Stimulated activated CD8-positive, alpha-beta memory T cell treated with anti-CD3 and anti-CD28 coated beads, Interleukin-15, amount 100 ng/mL, for 1 hour (primary cell): ENCODE measurements at places on chromosomes 4 and X.

DNA sequence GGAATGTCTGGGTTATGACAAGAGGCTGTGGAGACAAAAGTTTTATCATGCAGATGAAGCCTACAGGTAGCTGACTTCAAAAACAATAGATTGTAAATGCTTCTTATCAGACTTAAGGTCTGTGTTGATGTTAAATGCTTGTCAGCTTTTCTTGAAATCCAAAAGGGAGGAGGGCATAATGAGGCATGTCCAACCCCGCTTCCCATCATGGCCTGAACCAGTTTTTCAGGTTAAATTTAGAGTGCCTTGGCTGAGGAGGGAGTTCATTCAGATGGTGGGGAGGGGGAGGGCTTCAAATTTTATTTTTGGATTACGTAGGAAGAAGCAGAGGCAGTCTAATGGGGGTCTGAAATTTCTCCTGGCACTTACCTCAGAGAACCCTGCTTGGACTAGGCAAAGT, 207.7 kb upstream of the HDX start:
- DNase-seq, result no peak

DNA sequence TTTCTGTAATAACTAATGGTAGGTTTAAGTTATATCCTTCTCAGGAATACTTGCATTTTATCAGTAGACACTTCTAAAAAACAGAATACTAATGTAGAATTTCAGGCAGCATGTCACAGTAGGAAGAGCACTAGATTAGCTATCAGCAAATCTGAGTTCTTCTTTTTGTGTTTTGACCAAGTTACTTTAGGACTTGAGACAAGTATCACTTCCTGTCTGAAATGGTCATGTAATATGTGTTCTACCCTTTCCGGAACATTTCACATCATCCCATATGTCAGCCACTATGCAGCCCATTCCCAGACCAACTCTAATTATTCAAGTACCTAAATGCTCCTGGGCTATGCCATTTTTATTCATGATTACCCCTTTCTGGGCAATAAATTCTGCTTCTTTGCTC, 401.8 kb upstream of the RPS6KA3 start:
- DNase-seq, result no peak

DNA sequence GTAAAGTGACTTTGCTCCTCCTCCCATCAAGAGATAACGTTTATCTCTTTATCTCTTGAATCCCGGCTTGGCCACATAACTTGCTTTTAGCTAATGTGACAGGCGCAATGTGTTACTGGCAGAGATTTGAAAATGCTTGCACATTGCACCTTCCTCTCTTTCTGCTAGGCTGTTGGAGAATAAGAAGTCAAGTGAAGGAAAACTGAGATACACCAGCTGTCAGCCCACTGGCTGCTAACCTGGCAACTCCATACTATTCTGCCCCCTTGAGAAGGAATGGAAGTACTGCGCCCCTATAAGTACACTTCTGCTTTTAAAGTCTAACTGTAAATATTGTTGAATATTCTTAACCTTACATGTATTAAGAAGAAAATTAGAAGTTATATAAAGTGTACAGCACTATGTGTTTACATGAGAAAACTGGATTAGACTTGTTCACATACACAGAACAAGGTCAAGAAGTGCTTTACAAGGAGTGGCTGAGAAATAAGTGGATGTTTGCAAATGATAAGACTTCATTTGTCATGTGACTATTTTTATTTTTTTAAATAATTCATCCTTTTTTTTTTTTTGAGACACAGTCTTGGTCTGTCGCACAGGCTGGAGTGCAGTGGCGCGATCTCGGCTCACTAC, 424.5 kb upstream of the CTSO start:
- DNase-seq, result no peak

GRCh38 chr4:56752985-56753384, 68.5 kb downstream of the SPINK2 start:
- no peak for DNase-seq

DNA sequence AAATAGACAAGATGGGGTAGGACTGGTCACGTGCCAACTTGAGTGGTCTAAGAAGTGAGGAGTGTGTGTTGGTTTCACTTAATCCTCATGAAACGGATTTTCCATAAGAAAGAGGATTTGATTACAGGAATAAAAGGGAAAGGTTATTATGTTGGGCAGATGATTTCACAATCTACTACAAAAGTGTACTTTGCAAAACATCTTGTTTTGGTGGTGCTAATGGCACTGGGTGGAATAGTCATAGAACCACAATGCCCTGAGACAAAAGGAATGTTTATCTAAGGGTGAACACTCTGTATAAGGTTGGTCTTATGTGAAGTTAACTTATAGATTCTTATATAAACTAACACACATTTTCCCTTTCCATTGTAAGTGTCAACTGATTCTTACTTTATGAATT, 45.6 kb downstream of the GLUD2 start:
- DNase-seq, result no peak

DNA sequence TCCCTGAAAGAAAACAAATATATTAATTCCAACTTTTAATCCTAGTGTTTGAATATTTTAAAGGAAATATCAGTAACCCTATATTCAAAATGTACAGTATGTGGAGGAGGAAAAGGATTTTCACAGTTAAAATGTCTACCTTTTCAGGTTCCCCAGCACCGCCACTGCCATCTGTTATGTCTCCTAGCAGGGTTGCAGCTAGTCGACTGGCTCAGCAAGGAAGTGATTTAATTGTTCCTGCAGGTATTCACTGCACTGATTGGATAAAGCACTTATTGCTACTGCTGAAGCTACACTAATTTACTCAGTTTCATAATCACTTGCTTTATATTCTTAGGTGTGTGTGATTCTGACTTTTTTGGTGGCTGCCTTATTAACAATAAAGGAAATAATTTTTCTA, 65.5 kb upstream of the FHDC1 start:
- no peak for DNase-seq

- no peak for DNase-seq
These were observed 46.2 kb downstream of the FHIP1A start for GRCh38 chr4:151455212-151455611.

GRCh38 chrX:66504481-66504880, 134.4 kb downstream of the EDA2R start:
- no peak for DNase-seq

GRCh38 chrX:10882484-10882883, 228.6 kb upstream of the HCCS start:
- no peak for DNase-seq

DNA sequence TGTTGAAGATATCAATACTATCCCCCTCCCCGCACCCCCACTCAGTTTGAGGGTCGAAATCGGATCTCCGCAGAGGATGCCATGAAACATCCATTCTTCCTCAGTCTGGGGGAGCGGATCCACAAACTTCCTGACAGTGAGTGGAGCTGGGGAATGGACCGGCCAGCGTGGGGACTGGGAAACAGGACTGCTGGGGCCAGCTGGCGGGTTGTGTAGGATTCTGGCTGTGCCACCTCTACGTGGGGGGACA, 5.5 kb upstream of the USP11 start:
- no peak for DNase-seq

DNA sequence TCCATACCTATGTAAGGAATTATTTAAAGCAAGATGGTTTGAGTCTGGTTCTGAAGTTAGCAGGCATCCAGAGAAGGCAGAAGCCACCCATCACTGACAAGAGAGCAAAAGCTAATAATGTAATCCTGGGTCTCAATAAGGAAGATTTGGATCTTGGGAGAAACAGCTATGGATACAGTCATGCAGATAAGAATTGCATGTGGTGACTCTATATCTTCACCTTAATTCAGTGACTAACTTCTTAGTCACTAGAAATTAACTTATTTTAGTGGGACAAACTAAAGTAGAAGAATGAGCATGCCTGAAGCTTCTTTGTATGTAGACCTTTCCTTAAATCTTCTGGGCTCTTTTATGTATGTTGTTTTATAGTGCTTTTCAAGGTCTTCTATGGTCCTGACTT, 66.6 kb downstream of the ATP10D start:
- no peak for DNase-seq

GRCh38 chr4:139841464-139842195, 176.0 kb downstream of the MGST2 start:
- peak; percentile 2 for DNase-seq

DNA sequence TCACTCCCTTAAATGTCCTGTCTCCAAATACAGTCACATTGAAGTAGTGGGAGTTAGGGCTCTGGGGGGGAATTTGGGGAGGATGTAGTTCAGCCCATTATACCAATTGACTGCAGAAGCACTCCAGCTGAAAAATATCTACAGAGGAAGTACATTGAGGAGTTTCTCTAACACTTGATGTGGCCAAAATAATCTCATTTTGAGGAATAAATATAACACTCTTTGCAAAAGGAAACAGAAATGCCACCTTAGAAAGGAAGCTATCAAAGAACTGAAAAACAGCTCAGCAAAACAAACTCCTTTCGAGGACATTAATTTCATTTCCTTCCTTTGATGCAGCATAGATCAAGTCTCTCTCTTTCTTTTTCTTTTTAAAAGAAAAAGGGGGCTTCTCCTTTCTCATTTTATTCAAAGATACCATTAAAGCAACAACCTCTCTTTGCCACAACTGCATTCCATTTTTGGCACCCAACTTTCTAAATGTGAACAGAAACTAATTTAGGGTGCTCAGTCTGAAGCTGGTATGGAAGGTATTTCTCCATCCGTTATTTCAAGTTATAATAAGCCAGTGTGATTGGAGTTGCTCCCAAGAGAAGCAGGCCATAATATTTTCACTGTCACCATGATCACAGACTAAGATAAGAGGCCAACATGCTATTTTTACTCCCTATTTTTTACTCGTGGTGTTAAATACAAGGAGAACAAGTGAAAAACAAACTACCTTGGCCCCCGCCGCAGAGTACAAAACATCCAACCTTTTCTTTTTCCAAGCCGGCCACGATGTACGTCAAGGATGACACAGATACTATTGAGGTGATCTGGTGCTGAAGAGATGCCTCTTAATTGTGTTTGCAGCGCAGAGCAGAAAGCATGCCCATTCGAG, 230.4 kb upstream of the GATB start:
- no peak for DNase-seq

- no peak for DNase-seq
These were observed 55.3 kb downstream of the TMPRSS11F start for GRCh38 chr4:68074397-68074796.

DNA sequence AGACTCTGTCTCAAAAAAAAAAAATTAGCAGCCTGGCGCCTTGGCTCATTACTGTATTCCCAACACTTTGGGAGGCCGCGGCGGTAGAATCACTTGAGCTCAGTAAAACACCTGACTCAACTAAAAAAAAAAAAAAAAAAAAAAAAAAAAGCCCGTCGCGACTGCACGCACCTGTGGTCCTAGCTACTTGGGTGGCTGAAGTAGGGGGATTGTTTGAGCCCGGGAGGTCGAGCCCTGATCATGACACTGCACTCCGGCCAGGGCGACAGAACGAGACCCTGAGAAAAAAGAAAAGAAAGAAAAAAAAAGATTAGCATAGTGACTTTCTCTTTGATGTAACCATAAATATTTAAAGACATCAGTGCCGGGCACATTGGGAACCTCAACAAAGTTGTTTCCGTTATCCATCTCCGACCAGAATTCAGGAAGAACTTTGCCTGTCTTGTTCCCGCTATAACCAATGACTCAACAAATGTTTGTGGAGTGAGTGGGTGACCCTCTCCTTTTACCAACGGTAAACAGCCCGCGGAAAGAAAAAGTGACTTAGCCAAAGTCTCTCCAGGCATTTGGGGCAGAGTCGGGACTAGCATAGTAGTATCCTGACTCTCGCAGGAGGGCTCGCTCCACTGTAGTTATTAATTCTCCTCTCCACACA, 553 bp upstream of the MED28 start:
- DNase-seq, result no peak

DNA sequence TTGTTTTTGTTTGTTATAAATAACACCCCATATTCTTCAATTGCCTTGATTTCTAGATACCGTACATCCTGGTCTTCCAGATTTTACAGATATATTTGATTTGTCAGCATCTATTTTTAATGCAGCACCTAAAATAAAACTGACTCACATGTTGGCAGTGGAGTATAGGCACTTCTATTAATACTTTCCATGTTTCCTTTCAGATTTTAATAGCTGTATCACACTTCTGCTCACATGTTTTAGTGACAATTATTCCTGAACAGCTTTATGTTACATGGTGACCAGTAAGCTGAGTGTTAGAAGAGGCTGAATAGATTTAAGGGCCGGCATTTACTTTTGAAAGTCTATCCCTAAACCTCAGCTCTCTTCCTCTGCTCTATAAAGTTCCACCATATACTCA, 46.1 kb downstream of the C4orf46 start:
- DNase-seq, result no peak

DNA sequence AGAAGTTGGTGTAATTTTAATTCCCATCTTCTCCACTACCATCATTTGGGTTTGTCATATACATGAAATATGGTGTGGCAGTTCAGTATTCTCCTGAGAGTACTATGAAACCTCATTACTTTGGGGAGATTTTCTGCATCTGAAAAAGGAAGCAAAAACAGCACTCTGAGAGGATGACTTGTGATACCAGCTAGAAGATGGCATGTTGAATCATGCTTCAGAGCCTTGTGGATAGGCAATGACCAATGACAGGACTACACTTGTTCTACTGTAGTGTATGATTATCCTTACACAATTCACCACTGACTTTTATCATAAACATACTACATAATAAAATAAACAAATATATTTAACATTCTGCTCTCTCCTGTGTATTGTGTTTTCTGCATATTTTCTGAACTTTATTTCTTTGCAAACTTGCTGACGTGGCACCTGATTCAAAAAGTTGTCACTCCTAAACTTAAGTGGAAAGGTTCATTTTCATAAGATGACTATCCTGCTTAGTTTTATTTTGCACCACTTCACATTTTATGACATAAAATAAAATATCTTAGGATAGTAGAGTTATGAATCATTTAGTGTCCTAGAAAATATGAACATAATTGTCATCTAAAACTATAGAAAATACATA, 991.3 kb downstream of the FSTL5 start:
- no peak for DNase-seq

GRCh38 chrX:19174401-19175025, 52.2 kb upstream of the ADGRG2 start:
- no peak for DNase-seq

DNA sequence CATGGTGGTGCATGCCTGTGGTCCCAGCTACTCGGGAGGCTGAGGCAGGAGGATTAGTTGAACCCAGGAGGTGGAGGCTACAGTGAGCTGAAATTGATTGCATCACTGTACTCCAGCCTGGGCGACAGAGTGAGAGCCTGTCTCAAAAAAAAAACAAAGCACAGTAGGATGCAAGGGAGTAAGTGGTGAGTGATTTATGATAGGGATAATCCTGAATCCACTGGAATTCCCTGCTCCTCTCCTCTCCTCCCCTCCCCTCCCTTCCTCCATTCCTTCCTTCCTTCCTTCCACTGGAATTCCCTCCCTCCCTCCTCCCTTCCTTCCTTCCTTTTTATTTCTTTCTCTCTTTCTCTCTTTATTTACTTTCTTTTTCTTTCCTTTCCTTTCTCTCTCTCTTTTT, 40.9 kb upstream of the NKRF start:
- DNase-seq, result no peak

DNA sequence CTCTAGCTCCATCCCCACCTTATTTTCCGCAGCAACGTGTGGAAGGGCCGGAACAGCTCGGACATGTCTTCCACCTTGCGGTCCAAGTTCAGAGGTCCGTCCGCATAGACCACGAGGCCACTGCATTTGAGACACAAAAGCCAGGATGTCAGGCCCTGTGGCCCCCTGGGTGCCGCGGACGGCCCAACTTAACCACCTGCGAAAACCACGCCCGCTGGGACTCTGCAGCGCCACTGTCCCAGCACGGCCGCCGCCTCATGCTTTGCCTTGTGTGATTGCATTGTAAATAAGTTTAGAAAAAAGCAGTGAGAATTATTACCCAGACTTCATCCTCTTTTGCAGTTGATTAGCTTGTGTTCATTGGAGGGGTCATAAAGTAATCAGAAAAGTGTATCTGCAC, 58.2 kb upstream of the MXD4 start:
- no peak for DNase-seq
